ENCODE measurements at places on chromosomes 7 and 10.

GRCh38 chr10:77898323-77899079 is 28.1 kb downstream of the DLG5 start:
- no peak for DNase-seq

- DNase-seq, result no peak
These were observed 7.7 kb upstream of the OPALIN start for GRCh38 chr10:96366508-96366907.

DNA sequence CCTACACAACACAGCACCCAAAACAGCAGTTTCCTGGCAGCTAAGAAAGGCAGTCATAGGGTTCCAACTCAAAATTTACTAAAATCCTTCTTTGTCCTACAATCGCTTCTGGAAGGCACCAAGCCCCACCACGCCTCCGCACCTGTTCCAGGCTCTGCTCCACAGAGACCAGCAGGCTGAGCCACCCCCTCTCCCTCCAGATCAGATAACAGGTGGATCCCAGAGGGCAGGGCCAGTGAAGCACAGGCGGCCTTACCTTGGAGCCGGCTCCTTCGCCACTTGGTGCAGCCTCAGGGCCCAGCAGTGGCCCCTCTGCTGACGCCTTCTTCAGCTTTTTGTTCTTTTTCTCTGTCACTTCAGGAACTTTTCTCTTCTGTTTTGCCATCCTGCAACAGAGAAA is 33.0 kb downstream of the ZFAND2A start:
- no peak for DNase-seq

GRCh38 chr10:13062803-13063202 is 37.2 kb upstream of the OPTN start:
- no peak for DNase-seq

DNA sequence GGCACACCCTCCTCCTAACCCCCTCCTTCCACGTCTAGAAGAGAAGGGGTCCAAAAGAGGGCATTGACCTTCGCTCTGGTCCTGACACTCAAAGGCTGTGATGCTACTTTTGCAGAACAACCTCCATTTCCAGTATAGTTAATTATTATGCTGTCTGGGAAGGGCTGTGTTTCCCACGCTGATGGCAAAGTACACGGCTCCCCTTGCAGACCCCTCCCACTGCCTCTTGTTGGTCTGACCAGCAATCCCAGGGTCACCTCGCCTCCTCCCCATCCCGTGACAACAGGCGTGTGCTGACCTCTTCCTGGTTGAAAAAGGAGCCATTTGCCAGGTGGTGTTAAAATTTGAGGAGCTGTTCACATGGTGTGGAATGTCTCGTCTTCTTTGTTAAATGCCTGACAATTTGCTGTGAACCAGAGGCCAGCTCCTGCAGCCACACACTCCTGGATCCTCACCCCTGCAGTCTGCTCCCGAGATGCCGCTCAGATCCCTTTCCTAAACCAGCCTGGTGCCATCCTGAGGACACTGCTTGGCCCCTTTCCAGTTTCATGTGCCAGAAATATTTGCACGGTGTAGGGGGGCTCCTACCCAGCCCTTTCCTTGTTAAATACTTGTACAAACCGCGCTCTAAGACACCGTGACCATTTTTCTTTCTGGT is 321.7 kb downstream of the WDR37 start:
- DNase-seq, result no peak

DNA sequence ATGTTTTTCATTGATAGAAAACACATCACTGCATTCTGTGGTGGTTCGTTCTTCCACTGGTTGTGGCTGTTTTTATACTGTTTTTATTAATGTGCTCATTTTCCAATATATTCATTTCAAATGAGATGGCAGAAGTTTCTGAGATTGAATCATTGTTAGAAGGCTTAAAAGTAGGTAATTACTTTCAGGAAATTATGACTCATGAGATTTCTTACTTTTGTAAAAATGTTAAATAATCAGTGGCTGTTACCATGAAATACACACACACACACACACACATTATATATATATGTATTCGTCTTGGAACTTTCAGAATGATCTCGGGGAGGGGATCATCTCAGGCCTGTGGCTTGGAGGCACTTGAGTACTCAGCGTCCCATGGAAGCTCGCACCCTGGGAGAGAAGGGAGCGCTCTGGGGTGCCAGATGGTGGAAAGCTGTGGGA is 66.1 kb downstream of the ZMYND11 start:
- no peak for DNase-seq
